Naive thymus-derived CD8-positive, alpha-beta T cell (primary cell): ENCODE measurements at places on chromosomes 1 and 21. TPM values are rescaled to one million over a fixed set of nuclear protein-coding genes. Genes with fewer than 3 reads are reported as not detected.

The SMPDL3B gene
- not detected for total RNA-seq

The DRAXIN gene
- total RNA-seq: 0.22 TPM

The TINAGL1 gene
- not detected for total RNA-seq

The CD1B gene
- total RNA-seq: not detected

The S100A1 gene
- total RNA-seq: not detected

The ST6GALNAC3 gene
- total RNA-seq: 3.2 TPM

The MRAP gene
- not detected for total RNA-seq

DNA sequence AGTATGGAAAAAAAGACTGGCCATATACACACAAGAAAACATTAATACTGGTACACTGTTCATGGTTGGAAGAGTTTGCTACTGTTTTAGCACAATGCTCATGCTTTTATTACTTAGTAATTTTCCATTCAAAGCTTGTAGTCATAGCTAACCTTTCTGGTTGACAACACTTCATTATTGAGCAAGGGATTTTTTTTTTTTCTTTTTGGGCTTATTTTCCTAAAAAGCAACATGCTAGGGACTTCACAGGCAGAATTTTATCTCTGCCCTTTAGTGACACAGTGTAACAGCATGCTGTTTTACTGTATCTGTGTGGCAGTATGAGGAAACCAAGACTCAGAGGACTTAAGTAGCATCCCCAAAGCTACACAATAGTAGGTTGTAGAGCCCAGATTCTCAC, 58.5 kb downstream of the FGGY start:
- no peak for DNase-seq

GRCh38 chr1:199909137-199909536, 118.4 kb upstream of the NR5A2 start:
- DNase-seq: no peak

DNA sequence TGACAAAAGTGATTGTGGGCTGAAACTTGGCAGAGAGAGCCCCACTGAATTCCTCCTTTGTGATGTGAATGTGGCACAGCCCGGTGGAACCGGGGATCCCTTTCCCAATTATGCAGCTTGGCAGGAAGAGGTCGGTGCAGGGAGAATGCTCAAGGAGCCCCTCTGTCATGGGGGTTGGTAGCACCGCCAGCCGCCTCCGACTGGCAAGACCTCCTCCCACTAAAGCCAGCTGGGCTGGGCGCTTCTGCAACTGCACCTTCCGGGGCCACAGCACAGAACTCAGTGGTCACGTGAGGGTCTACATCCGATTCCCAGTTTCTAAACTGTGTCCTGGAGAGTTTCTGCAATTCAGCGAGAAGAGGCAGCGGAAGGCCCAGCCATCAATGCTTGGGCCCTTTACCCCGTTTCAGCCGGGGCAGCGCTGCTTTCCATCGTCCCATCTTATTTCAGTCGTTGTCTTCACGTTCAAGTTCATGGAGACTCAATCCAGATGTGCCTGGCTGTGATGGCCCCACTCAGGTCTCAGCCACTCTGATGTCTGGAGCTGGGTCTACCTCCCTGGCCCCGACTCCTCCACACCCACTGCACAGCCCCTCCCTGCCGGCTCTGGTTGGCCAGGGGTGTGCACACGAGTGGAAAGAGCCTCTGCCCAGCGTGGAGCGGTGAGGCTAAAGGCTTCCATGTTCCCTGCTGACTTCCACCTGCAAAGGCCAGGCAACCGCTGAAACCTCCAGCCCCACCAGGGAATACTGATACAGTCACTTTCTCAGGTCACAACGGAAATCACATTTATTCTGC, 39.8 kb upstream of the FHAD1 start:
- no peak for DNase-seq

- DNase-seq: no peak
Measured at GRCh38 chr1:12458571-12458970, 159.4 kb downstream of the DHRS3 start.

DNA sequence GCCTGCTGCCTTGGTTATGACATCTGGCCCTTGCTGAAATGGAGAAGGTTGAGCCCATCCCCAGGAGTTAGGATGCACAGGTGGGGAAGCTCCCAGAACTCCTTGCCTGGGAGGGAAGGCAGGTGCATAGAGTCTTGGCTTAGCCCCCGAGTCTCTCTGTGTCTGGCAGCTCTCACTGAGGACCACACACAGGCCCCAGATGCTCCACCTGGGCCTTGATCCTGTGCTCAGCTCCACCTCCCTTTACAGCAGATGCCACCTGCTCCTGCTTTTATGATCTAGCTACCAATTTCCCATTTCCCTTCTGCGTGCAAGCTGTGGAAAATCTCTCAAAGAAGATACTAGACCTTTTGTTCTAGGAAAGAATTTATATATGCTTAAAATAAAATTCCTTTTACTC, 28.8 kb upstream of the KCNJ6 start:
- no peak for DNase-seq

- no peak for DNase-seq
Measured at GRCh38 chr1:41371630-41372599, 10.7 kb downstream of the FOXO6 start.

DNA sequence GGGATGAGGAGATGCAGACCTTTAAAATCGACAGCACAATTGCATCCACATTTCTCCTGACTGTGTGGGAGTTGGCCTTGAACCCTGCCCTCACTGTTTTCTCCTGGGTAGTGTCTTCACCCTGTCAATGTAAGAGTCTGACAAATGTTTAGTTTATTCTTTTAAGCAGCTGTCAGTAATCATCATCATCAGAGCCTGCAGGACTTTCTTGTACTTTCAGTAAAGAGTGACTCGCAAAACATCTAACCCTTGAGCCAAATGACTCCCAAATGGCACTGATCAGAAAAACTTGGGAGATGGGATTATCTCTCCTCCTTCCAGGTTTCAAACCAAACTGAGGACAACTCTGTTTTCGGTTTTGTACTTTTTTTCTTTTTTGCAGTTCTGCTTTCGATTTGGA, 460.2 kb downstream of the KIF26B start:
- no peak for DNase-seq

DNA sequence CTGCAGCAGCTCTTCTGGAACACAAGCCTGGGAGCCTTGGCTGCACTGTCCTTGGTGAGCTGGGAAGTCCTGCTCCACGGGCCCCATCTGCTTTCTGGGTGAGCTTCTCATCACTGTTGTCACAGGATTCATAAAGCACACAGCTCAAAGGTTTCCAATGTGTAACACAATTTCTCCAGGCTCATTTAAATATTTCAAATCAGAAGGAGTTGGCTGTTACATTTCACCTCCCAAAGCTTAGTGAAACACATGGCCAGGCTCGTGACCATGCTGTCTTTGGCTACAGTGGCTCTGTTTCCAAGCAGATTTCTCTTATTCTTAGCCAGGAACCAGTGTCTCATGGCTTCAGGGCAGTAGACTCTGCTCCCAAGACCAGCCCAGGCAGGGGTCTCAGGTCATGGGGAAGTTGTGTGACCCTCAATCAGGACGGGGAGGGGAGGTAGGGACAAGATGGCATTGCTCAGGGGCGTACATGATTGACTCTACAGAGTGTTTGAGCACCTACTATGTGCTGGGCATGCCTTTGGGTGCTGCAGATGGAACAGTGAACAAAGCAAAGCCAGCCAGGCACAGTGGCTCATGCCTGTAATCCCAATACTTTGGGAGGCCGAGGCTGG, 353.0 kb downstream of the NPHP4 start:
- DNase-seq: no peak

DNA sequence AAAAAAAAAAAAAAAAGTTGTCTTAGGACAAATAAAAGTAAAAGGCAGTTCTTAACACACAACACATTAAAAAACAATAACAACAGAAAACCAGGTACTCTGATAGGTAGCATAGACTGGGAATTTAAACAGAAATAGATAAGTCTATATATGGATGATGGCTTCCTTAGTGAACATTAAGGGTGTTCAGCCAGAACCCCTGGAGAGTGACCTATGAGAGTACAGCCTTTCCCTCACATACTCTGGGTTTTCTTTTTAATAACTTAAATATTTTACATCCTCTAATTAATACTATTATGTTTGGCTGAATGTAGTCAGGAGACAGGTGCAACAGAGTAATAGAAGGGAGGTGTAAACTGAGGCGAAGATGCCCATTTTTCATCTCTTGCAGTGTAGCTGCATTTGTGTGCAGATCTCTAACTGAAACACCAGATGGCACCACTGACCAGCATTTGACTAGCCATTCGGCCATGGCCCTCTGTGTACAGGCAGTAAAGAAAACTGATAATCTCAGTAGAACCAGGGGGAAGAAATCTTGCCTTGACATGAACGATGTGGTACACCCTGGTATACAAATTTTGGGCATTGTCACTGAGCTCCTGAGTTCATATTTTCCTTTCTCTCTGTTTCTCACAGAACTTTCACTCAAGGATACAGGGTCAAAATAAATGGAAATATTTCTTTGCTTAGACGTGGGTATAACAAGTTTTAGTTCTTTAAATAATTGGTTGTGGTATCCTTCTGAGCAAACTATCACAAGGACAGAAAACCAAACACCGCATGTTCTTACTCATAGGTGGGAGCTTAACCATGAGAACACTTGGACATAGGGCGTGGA, 7.6 kb downstream of the TTF2 start:
- DNase-seq: peak; percentile 37

DNA sequence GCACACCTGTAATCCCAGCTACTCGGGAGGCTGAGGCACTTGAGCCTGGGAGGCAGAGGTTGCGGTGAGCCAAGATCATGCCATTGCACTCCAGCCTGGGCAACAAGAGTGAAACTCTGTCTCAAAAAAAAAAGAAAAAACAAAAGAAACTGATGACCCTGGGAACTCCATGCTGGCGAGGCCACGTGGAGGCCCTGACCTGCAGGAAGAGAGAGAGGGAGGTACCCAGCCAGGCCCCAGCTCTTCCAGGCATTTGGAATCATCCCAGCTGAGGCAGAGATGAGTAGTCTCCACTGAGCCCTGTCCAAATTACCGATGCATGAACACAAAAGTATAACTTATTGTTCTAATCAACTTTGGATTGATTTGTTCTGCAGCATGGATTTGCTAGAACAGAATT, 132.0 kb upstream of the ZBTB40 start:
- no peak for DNase-seq

GRCh38 chr1:26582053-26582835, 52.7 kb downstream of the RPS6KA1 start:
- DNase-seq: no peak

DNA sequence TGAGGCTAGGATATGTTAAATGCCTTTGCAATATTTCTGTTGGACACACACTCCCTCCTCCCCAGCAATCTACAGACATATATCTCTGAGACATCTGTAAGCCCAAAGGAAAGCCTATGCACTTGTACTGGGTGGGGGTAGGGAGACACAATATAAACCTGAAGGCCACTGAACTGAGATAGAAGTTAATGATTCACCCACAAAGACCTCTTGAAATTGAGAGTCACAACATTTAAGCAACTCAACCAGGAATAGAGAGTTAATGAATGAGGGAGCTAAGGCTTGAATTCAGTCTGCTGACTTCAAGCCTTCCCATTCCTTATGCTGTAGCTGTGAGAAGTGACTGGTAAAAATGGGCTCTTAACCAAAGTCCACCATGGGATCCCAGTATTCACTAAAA, 5.0 kb downstream of the OR10J1 start:
- DNase-seq: no peak

DNA sequence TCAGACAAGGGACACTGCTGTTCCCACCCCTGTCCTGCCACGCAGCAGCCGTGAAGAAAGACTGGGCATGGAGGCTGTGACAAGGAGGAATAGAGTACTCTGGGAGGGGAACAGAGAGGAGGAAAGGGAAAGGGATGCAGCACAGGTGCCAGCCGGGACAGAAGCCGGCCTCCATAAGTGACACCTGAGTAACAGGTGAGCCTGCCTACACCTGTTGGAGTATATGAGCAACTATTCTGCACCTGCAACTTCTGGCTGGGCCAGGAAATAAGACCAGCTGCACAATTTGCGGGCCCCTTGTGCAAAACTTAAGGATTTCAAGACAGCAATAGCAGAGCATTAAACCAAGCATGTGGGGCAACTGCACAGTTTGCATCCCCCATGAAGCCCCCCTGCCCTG, 72.5 kb upstream of the GOLT1A start:
- DNase-seq: no peak
